NCI-H2029 treated with DMSO at 0.1 percent for 48 hours (cell line): ENCODE measurements at places on chromosomes 1 and 21.

DNA sequence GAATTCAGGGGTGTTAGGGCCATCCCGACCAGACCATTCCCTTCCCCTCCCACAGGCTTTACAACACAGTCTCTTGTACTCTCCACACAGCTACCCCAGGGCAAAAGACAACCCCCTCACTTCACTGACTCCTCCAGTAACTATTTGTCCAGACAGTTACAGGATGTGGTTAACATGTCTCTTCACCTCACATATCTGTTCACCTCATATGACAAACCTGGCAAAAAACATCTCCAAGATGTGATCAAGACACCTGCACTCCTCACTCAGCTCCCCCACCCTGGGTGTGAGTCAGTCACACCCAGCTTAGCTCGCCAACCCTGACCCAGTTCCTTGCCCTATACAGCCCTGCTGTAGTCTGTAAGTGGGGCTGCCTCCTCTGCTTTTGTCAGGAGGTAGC, 490.5 kb upstream of the CHRM3 start:
- DNase-seq: no peak

DNA sequence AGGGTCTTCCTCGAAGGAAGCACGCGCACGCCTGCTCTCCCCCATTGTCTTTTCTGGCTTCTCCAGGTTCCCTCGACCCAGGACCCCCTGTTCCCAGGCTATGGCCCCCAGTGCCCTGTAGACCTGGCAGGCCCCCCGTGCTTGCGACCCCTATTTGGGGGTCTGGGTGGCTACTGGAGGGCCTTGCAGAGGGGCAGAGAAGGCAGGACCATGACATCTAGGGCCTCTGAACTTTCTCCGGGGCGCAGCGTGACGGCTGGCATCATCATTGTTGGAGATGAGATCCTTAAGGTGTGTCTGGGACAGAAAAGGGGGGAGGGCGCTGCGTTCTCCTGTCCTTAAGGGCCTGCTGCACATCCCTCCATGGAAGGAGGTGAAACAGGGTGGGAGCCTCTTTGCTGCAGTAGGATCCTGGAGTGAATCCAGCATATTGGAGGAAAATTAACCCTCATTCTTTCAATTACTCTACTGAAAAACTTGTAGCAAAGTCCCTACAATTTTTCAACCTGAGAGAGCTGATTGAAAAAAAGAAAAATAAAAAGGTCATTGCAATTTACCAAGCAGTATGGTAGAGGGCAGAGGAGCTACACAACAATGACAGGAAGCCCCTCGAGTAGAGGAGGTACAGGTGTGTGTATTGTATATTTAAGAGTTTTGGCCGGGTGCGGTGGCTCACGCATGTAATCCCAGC, 777 bp downstream of the FLAD1 start:
- DNase-seq: no peak

DNA sequence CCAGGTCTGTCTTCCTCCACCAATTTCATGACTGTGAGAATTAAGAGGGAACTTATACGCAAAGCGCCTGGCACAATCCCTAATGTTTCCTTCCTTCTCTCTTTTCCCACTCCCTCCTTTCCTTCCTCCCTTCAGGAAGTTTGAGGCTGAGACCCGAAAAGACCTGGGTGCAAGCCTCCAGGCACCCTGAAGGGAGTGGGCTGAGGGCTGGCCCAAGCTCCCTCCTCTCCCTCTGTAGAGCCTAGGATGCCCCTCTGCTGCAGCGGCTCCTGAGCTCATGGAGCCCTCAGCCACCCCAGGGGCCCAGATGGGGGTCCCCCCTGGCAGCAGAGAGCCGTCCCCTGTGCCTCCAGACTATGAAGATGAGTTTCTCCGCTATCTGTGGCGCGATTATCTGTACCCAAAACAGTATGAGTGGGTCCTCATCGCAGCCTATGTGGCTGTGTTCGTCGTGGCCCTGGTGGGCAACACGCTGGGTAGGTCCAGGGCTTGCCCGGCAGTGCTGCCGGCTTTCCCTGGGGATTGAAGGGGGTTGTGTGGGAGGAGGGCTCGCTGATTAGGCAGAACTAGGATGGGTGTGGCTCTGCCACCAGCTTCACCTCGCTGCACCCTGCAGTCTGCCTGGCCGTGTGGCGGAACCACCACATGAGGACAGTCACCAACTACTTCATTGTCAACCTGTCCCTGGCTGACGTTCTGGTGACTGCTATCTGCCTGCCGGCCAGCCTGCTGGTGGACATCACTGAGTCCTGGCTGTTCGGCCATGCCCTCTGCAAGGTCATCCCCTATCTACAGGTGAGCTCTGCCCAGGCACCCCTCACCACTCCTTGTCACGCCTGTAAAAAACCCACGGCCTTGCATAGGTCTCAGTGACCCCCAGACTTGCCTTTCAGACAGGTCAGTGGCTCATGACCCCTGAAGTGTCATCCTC, 1.7 kb downstream of the HCRTR1 start:
- DNase-seq: no peak

- DNase-seq: no peak
These were observed 6.7 kb upstream of the IRF2BP2 start for GRCh38 chr1:234616644-234617043.

- no peak for DNase-seq
These were observed 60.4 kb downstream of the DNTTIP2 start for GRCh38 chr1:93818570-93818959.

DNA sequence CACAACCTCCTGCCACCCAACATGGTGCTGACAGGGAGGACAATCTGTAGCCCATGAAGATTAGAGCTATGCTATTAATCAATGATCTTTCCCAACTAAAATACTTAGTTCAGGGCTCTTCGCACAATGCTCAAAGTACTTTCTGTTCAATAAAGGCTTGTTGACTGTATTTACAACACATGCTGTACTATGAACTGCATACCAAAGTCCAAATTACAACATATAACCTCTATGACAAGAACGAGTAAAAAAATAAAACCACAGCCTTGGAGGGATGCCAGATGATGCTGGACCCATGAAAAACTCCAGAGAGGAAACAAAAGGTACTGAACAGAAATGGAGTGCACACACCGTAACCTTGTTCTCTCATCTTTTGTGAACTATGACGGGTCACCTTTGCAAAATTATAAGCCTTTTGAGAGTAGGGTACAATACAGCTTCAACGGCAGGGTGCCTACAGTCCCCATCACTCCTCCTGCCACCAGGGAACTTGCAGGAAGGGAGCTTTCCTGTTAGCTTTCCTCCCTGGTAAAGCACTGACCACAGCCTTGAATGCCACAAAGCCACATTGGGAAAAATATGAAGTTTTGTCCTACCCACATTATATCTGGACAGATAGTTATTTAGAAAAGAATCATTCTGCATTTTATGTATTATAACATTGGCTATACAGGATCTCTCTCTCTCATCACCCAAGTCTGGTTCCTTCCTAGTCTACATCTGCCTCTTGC, 175.6 kb downstream of the NRIP1 start:
- no peak for DNase-seq

- no peak for DNase-seq
These were observed 4.0 kb upstream of the GBP5 start for GRCh38 chr1:89276690-89277089.

GRCh38 chr1:19349999-19350398, 37.9 kb downstream of the SLC66A1 start:
- no peak for DNase-seq

DNA sequence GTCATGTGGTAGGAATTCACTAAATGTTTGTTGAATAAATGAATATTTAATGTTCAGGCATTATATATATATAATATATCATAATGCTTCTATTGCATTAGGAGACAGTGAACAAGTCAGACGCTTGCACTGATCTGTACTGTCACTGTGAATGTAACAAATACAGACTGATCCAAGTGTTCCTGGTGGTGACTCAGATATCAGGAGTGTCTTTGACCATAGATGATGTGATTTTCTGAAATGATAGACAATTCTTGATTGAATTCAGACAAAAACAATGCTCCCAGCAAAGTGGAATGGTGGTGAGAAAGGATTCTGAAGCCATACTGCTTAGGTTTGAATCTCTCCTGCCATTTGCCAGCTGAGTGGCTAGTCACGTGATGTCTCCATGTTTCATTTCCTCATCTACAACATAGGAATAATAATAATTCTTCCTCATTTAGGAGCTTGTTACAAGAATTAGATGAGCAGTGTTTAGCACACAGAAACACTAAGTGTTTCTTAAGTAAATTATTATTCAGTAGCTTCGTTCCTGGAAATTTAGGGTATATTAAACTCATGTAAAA, 71.0 kb downstream of the OLFML2B start:
- no peak for DNase-seq
